ENCODE measurements at places on chromosomes 5 and 9. TPM values are rescaled to one million over a fixed set of nuclear protein-coding genes. Genes with fewer than 3 reads are reported as not detected.

Gene CARD6
- total RNA-seq: 3.0 TPM

Gene WDR38
- total RNA-seq: 0.14 TPM

Gene RAB3C
- not detected for total RNA-seq

Gene MTX3
- total RNA-seq: 6.7 TPM

Gene VCP
- 259 TPM for total RNA-seq

Gene SPOCK1
- 15.8 TPM for total RNA-seq

Gene ZNF79
- 6.7 TPM for total RNA-seq

Gene PCDHGA9
- total RNA-seq: 0.03 TPM

Gene FOXD4L5
- 0.06 TPM for total RNA-seq

Gene SPATA31C1
- total RNA-seq: not detected

Gene GOLGA1
- 10.2 TPM for total RNA-seq

Gene IFNA2
- not detected for total RNA-seq

Gene BARHL1
- 0.03 TPM for total RNA-seq

Gene CAMK2A
- 0.69 TPM for total RNA-seq

Gene TLX3
- not detected for total RNA-seq

Gene IL13
- total RNA-seq: not detected

Gene RFK
- total RNA-seq: 29.0 TPM

Gene SLC6A18
- total RNA-seq: not detected

Gene NOL8
- 27.1 TPM for total RNA-seq

Gene RASGEF1C
- 0.10 TPM for total RNA-seq

Gene MEIKIN
- total RNA-seq: not detected

Gene PRKACG
- total RNA-seq: not detected

Gene PLEKHG4B
- total RNA-seq: 1.8 TPM

Gene FBXO38
- 14.6 TPM for total RNA-seq

Gene GCNT4
- 0.29 TPM for total RNA-seq

Gene PRRX2
- 5.3 TPM for total RNA-seq

Gene LHX3
- total RNA-seq: 0.08 TPM

Gene CEL
- total RNA-seq: 0.52 TPM

Gene DOCK2
- 3.1 TPM for total RNA-seq

Gene SLC1A3
- 0.05 TPM for total RNA-seq

Gene THBS4
- 0.06 TPM for total RNA-seq

Gene TRIO
- 92.6 TPM for total RNA-seq

Gene CERCAM
- 34.2 TPM for total RNA-seq

Gene DMRT2
- not detected for total RNA-seq

Gene SPTLC1
- total RNA-seq: 60.2 TPM

Gene CRB2
- 0.13 TPM for total RNA-seq

Gene IL3
- total RNA-seq: not detected

Gene RGS7BP
- not detected for total RNA-seq

Gene BBLN
- 39.5 TPM for total RNA-seq

Gene AK8
- total RNA-seq: 0.92 TPM

Gene ANKRD20A1
- total RNA-seq: 1.5 TPM

Gene SPINK7
- total RNA-seq: not detected

Gene TNPO1
- total RNA-seq: 103 TPM

Gene MVB12B
- total RNA-seq: 5.7 TPM

Gene QRFP
- not detected for total RNA-seq

Gene CNOT6
- total RNA-seq: 18.0 TPM

Gene NRARP
- total RNA-seq: 3.6 TPM

Gene ZDHHC11B
- total RNA-seq: 1.5 TPM

Gene FOXI1
- not detected for total RNA-seq

Gene ADAM19
- total RNA-seq: 10.6 TPM

Gene FCHO2
- 15.9 TPM for total RNA-seq

Gene COL23A1
- total RNA-seq: not detected

Gene SLC25A2
- not detected for total RNA-seq

Gene AGGF1
- 12.9 TPM for total RNA-seq

Gene INSL6
- total RNA-seq: not detected

Data from A549 treated with AZD2906 at 1 μM for 4 hours (cell line).